ENCODE measurements at places on chromosomes 4 and X.

DNA sequence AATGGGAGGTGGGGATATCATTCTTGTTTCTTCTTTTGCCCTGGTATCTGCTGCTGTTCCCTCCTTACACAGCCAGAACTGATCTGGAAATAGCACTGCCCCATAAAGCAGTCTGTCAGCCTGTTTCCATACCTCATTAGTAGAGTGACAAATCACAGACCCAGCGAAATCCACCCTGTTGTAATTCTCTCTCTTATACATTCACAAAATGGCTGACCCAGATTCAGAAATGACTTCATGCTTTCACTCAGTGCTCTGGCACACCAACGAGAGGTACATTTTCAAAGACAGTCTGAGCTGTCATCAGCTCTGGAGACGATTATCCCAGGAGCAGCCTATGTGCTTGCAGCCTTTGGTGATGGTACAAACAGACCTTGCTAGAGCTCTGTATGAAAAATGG lies 164.6 kb downstream of the AFF2 start:
- no peak for DNase-seq

DNA sequence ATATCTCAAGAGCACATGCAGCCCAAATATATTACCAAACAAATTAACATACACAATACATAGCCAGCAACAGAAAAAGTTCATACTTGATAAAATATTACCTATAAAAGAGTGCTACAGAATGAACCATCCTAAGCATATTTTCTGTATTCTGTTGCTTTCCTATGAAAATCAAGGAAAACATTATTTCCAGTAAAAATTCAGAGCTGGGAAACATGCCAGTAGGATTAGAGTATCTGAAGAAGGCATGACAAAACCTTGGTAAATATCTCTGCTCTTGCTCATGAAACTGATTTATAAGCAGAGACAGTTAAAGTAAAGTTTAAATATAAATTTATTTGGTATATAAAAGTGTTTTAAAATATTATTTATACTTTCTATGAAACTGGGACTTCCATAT lies 599.7 kb downstream of the ARAP2 start:
- DNase-seq = no peak

DNA sequence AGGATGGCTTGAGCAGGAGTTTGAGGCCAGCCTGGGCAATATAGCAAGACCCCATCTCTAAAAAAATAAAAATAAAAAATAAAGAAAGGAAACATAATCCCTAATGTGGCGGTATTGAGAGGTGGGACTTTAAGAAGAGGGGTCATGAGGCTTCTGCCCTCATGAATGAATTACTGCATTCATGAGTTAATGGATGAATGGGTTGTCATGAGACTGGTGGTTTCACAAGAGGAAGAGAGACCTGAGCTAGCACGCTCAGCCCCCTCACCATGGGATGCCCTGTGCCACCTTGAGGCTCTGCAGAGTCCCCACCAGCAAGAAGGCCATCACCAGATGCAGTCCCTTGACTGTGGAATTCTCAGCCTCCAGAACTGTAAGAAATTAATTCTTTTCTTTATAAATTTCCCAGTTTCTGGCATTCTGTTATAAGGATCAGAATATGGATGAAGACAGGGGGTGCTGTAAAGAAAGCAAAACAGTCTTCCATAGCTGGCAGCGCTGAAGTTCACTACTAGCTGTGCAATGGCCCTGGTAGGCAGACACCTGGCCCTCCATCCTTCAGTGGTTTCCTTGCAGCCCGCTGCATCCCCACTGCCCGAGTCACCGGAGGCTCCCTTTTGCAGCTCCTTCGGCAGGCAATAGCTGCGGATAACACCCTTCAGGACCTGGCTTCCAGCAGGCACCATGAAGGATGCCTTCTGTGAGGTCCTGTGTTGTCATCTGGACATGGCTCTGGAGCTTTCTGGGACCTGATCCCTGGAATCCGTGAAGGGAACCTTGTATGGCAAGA lies 44.8 kb upstream of the NSG1 start:
- DNase-seq = no peak

- DNase-seq = no peak
These were observed 360.4 kb upstream of the NWD2 start for GRCh38 chr4:36884151-36884550.

- DNase-seq = no peak
These were observed 888.2 kb downstream of the RAB28 start for GRCh38 chr4:12595986-12596385.

DNA sequence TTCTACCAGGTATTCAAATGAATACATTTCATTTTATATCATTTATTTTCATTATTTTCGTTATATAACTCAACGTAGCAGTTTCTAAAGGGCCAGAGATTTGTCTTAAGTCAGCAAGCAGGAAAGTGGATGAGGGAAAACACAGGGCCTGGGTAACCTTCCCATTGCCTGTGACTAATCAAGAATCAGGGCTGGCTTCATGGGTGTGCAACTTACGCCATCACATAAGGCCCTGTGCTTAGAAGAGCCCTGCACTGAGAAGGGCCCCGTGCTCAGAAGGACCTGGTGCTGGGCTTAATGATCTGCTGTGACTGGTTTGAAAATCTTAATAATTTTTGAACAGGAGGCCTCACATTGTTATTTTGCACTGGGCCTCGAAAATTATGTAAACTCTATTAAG lies 65.4 kb upstream of the FAM9C start:
- DNase-seq = no peak

- DNase-seq = no peak
These were observed 33.4 kb downstream of the FRG1 start for GRCh38 chr4:189974056-189974455.

DNA sequence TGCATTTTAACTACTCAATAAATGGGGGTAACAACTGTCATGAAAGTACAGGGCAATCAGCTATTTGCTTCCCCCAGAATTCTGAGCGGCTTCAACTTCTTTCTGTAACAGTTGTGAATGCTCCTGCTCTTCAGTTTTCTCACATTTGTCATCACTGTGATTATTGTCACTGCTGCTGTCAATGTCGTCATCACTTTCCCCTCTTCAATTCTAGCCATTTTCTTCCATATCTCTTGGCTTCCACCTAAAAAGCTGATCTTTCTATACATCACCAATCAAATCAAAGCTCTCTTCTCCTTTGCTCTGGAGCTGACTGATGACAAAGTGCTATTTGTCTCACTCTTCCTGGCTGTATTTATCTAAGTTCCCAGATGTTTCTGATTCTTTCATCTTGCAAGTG lies 125.6 kb downstream of the COMMD8 start:
- DNase-seq = no peak

- no peak for DNase-seq
These were observed 24.0 kb upstream of the TMEM255A start for GRCh38 chrX:120335289-120335688.

DNA sequence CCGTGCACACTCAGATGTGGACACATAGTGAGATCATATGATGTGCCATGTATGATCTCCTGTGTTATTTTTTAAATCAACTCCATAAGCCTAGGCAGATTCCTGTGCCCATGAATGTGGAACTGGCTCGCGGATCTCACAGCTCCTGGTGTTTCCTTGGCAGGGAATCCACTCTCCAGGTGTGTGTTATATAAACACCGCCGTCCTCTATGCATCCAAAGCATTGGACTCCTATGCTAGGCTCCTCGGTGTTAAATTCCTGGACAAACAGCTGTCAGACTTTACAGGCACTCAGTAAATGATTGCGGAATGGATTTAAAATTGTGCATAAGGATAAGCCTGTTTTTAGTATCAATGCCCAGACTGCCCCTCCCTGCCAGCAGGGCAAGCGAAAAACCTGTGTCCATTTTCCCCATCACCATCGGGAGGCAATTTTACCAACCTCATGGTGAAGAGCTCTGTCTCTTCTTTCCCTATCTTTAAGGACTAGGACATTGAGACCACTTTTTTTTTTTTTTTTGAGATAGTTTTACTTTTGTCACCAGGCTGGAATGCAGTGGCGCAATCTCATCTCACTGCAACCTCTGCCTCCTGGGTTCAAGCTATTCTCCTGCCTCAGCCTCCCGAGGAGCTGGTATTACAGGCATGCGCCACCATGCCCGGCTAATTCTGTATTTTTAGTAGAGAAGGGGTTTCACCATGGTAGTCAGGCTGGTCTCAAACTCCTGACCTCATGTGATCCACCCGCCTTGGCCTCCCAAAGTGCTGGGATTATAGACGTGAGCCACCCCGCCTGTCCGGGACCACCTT lies 23.6 kb upstream of the GPR78 start:
- DNase-seq = no peak

- DNase-seq = no peak
These were observed 23.4 kb downstream of the CTBP1 start for GRCh38 chr4:1225272-1226143.

DNA sequence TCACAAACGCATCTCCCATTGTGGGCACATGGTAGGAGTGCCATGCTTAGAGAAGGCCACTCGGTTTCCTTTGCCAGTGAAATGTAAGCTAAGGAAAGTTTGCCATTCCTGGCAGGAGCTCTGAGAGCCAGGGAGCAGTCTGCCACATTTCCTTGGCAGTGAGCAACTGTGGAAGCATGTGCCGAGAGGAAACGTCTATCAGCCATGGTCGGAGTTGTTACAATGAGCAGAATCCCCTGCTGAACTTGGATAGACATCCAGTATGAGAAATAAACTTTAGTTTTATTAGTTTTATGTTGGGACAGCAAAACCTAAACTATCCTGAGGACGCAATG lies 51.1 kb downstream of the ENOPH1 start:
- DNase-seq = no peak

- DNase-seq = no peak
These were observed 58.1 kb downstream of the PHEX start for GRCh38 chrX:22090181-22090580.

DNA sequence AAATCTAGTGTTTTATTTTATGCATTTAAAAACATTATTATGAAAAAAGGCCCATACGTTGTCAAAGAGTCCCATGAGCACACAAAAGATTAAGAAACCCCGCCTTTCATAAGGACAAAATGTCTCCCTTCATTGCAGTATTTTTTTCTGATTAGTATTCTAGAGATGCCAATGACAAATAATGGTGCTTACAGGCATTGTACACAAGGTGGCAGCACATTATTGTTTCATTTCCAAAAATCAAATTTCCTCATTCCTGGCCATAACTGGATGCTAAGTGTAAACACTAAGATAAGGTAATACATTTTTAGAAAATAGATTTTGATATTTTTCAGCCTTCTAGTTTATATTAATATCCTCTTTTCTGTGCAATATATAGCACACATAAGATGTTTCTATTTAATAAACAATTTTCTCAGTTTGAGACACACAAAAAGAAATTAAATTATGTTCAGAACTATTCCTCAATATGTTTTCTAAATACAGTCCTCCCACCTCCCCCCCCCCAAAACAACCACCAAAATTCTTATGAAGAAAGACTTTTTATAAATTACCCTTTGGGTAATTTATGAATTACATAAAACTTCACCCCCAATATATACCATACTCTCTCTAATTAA lies 47.7 kb downstream of the TIGD2 start:
- DNase-seq = no peak

GRCh38 chrX:135112096-135112729 lies 8.1 kb downstream of the ETDB start:
- DNase-seq = no peak

DNA sequence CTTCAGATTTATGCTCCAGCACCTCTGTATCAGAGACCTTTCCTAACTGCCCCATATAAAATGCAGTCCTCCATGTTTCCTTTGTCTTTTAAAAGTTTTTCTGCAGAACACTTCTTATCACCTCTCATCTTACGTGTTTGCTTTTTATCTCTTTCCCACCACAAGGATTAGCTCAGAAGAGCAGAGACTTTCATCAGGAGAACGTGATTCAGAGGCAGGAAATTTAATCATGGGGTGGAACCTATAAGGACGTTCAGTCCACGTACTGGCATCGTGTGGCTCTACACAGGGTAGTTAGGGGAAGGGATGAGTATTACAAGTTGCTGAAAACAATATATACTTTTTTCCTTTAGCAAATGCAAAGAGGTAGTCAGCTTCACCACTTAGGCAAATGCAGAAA lies 98.7 kb downstream of the SORBS2 start:
- DNase-seq = no peak

DNA sequence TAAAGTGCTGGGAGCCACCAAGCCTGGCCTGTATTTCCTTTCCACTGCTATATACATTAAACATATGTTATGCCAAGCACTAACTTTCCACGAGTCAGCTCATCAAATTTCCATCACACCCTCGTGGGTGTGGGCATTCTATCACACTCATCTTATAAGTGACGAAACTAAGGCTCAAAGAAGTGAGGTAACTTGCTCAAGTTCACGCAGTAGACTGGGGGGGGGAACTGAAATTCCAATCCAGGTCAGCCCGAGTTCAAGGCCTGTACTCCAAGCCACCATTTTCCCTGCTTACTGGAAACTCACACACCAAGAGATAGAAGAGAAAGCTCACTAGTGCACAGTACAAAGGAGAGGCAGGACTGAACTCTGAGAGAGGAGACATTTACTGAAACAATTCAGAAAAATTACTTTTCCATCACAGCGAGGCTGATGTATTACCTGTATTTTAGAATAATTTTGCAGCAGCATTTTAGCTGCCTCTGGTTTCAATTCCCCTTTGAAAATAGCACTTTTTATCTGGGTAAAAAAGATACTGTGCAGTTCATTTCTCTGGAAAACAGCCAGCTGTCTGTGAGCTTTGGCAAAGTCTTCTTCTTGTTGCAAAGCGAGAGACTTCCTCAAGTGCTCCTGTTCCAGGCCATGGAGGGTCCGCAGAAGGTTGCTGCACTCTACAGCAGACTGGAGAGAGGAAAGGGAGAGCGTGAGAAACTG lies 76.8 kb downstream of the EVC2 start:
- DNase-seq = no peak

DNA sequence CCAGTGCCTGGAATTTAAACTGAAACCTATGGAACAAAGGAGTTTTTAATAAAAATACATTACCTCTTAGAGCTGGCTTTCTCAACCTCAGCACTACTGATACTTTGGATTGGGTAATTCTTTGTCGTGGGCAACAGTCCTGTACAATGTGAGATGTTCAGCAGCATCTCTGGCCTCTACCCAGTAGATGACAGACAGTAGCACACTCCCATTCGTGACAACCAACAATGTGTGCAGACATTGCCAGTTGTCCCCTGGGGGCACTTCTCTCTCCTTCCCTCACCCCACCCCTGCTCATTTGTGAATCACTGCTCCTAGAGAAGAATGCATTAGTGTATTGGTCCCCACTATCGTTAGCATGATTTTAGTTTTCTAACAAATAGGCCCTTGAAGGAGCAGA lies 16.2 kb downstream of the GPAT3 start:
- DNase-seq = no peak

GRCh38 chrX:127085939-127086338 lies 266.4 kb downstream of the PRR32 start:
- DNase-seq = no peak

- no peak for DNase-seq
These were observed 111.2 kb downstream of the TBL1X start for GRCh38 chrX:9576059-9576458.

DNA sequence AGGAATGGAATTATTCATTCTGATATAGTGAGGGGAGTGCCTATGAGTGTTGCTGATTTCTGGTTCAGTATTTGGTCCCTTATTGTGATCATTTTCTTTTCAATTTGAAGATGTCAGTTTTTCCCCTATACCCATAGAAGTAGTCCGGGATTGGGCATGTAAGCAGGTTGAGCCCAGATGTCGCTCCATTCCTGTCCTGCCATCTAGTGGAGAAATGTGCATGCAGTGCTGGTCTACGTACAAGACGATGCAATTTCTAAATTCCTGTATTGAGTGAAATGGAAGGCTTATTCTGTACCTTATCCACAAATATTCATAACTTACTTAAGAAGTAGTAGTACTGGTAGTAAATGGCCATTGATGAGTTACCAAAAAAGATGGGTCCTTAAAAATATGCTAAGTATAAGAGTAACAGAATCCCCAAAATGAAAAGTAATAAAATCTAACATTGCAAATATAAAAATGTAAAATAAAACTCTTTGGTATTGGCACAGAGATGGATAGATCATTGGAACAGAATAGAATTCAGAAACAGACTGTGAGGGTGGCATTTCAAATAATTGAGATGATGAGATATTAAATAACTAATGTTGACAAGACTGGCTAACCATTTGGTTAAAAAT lies 60.9 kb downstream of the UGT8 start:
- DNase-seq = no peak
